ENCODE measurements at places on chromosomes 7 and 10.

- DNase-seq, result no peak
Observed at GRCh38 chr7:20343941-20344340, 13.2 kb downstream of the ITGB8 start.

- no peak for DNase-seq
Observed at GRCh38 chr7:156731651-156732050, 91.1 kb downstream of the RNF32 start.

DNA sequence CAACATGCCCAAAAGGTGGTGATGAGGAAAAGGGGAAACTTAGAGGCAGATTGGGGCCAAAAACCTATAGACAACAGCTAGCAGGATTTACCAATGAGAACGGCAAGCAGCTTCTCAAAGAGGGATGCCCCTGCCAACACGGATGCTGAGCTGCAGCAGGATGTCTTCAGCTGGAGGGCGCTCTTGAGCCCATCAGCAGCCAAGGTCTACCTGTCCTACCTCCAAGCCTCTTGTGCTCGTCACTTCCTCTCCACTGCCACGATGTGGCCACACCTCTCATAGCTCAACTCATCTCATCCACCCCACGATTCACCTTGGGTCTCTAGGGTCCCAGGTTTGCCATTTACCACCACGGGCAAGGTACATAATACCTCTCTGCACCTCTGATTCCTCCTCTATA lies 36.5 kb downstream of the DLG5 start:
- no peak for DNase-seq

- no peak for DNase-seq
Observed at GRCh38 chr10:58094985-58095718, 172.5 kb downstream of the IPMK start.

- DNase-seq, result peak; percentile 6
Observed at GRCh38 chr10:68981074-68981473, 7.5 kb upstream of the KIFBP start.

GRCh38 chr10:78957471-78958039 lies 111.2 kb upstream of the ZMIZ1 start:
- no peak for DNase-seq

GRCh38 chr7:86958380-86958779 lies 101.1 kb downstream of the ELAPOR2 start:
- no peak for DNase-seq

DNA sequence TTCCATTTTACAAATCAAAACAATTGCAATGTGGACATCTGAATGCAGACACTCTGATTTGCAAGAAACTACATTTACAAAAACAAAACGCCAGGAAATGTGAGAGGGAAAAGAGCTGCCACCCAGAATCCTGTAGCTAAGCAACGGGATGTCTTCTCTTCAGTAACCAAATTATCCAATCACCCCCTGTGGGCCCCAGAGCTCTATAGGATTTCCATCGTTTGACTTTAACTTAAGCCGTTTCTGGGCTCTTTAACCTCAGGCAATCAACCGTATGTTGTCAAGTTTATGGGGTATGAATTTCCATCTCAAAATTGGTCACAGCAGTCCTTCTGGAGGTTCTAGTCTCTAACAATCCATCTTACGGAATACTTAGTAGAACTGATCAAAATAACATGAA lies 240.5 kb downstream of the ETV1 start:
- peak; percentile 44 for DNase-seq

DNA sequence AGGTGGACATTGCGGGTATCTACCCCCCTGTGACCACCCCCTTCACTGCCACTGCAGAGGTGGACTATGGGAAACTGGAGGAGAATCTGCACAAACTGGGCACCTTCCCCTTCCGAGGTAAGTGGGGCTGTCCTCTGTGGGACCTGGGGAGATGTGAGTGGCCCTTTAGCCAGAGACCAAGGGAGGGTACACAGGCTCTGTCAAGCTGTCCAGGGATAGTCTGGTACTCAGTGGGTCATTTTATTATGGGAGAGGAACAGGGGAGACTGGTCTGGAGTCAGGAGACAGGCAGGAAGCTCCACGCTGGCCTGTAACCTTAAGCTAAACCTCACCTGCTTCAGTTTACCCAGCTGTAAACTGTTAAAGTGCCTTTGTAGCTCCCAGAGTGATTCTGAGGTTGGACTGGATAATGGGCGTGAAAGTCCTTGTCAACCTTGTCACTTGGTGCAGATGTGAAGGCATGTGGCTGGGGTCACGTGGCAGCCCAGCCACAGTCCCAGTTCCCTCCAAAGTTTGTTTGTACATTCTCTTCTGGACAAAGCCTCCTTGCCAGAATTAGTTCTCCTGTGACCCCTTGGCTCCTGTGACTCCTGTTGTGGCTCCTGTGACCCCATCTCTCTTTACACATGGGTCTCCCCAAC lies 729 bp downstream of the HOGA1 start:
- DNase-seq, result no peak

GRCh38 chr10:71077796-71078453 lies 134.4 kb upstream of the UNC5B start:
- no peak for DNase-seq

DNA sequence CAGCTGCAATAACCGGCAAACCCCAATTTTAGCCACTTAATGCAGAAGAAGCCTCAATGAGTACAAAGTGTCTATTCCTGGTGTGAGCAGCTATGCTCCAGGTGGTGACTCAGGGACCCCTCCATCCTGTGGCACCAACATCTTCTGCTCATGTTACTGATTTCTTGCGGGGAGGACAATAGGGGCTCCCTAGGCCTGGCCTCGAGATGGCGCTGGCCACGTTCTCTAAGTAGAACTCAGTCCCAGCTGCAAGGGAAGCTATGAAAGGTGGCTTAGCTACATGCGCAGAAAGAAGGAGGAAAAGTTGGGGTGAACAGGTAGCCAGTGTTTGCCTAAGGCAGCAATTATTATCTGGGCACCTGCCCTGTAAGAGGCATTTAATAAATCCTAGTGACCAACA lies 6.6 kb downstream of the GJD4 start:
- DNase-seq, result peak; percentile 45

DNA sequence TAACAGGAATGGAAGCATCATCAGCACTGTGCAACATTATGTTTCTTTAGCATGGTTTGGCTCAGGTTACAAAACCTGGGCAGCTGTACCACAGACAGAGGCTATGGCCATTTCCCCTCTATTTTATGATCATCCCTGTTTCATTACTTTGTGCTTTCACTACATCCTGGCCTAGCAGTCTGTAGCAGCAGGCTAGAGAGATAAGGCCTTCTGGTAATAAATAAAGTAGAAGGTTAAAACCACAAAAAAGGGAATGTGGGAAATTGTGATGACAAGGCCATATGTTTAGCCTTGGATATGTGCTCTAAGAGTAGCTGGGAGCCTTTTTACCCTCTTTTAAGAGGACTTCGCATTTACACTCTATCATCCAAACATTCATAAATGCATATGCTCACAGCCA lies 266.2 kb upstream of the PHF14 start:
- no peak for DNase-seq

GRCh38 chr7:2072042-2072441 lies 160.7 kb downstream of the MAD1L1 start:
- no peak for DNase-seq

GRCh38 chr10:18376650-18377049 lies 236.4 kb downstream of the CACNB2 start:
- DNase-seq, result no peak

GRCh38 chr10:16408379-16408778 lies 28.4 kb upstream of the PTER start:
- no peak for DNase-seq

GRCh38 chr7:27113991-27114769 lies 11.7 kb upstream of the HOXA2 start:
- no peak for DNase-seq

DNA sequence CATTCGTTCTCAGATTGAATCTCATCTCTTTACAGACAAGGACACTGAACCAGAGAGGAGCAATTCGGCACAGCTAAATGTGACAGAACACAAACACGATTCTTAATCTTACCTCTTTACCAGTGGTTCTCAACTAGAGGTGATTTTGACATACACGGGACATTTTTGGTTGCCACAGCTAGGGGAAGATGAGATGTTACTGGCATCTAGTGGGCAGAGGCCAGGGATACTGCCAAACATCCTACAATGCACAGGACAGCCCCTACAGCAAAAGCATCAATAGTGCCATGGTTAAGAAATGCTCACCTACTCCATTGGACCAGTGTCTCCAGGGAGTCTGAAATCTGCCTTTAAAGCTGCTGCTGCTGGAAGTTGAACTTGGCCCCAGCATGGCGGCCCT lies 27.3 kb downstream of the PDE1C start:
- no peak for DNase-seq

- peak; percentile 3 for DNase-seq
Observed at GRCh38 chr7:71325151-71325550, 193.2 kb downstream of the GALNT17 start.

GRCh38 chr10:121683366-121683765 lies 85.1 kb upstream of the FGFR2 start:
- DNase-seq, result no peak

- DNase-seq, result peak; percentile 50
Observed at GRCh38 chr10:6151087-6151977, 51.4 kb upstream of the PFKFB3 start.

DNA sequence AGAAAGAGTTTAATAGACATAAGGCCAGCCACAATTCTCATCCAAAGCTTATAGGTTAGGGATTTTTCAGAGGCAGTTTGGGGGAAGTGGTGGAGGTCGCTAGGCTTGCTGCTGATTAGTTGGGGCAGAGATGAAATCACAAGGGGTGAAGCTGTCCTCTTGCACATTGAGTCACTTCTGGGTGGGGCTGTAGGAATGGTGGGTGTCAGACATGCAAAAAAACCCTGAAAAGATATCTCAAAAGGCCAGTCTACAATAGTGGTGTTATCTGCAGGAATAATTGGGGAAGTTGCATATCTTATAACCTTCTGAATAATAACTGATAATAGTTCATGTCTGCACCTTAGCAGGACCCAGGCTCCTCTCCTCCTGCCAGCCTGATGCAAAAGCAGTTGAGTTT lies 2.1 kb downstream of the FAM24B start:
- DNase-seq, result no peak

DNA sequence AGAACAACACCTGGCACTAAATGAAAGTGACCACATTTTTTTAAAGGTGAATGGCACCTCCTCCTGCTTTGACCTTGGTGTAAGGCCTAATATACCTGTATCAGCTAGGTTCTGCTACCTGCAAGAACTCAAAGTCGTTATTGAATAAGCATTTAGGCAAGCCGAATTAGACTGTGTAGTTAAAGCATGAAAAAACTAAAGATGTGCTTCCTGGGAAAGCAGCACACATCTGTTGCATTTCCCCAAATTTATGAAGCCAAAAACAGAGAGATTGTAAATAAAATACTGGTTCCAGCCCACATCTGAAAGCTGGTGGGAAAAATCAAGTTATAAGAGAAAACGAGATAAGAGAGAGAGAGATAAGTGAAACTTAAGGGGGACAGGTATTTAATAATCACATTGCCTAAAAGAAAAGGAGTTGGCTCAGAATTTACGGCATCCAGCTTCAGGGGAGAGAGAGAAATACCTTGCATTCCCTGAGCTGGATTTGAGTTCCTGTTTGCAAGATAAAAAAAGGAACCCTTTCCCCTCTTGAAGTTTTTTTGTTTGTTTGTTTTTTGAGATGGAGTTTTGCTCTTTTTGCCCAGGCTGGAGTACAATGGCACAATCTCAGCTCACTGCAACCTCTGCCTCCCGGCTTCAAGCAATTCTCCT lies 1.8 kb upstream of the XPNPEP1 start:
- no peak for DNase-seq

- DNase-seq, result peak; percentile 90
Observed at GRCh38 chr7:134327896-134328295, 11.2 kb upstream of the SLC35B4 start.

- no peak for DNase-seq
Observed at GRCh38 chr10:72511459-72511858, 114.4 kb downstream of the MICU1 start.

DNA sequence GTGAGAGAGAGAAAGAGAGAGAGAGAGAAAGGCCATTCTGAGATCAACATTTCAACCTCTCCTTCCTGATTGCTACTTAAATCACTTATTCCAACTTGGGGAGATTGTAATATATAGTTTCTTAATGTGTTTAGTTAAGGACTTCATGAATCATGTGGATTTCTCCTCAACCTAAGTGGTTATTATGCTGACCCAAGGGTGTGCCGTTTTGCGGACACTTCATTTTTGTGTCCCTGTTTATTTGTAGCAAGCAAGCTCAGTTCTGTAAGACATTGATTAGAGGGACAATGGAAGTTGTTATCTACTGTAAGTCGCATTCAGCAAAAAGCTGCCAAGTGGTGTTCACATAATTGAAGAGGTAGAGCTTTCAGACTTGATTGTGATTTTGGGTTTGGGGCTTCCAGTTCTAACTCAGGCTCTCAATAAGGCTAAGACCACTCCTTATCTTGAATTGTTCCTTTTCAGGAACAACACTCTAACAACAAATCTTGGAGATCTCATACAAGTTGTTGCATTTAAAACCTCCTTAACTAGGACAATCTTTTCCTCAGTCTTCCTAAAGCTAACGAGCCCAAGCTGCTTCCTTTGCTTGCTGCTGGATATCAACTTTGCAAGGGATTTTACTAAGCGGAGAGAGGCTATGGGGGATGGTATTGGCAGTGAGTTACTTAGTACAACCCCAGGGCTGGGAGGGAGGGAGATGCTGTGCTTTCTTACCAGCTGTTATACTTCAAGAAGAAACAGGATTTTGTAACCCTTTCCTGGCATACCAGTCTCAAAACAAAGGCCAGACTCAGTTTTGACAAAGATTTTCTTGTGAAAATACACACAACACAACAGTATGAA lies 19.8 kb upstream of the COL1A2 start:
- peak; percentile 97 for DNase-seq

GRCh38 chr7:116363637-116364432 lies 135.7 kb upstream of the CAV2 start:
- DNase-seq, result no peak

DNA sequence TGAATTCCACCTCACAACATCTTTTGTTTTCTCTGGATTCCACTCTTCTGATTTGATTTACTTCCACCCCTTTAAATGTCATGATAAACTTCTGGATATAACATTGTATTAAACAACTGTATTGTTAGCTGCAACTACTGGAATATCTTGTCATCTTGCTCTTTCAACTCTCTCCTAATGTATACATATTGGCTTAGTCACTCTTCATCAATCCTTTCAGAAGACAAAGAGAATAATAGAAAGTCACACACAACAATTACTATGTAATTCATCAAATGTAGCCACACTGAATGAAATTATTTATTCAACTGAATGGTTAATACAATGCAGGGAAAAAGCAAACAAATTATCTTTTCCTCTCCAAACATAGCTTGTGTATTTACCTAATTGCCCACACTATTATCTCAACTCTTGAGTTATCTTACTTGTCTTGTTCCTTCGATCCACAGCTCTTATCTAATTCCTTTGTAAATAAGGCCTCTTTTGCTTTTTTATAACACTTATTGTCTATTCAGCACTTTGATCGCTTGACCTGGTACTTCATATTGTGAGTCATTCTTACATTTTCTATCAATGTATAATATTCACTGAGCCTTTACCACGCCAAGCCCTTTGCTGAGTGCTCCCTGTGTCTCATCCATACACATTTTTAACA lies 16.7 kb downstream of the SEMA3A start:
- no peak for DNase-seq

GRCh38 chr7:124426621-124427020 lies 339.0 kb downstream of the GPR37 start:
- DNase-seq, result peak; percentile 11
